Iris pigment epithelial cell (primary cell): ENCODE measurements at places on chromosomes 6 and 20.
A peak's percentile ranks its signal among the peaks of the same experiment; 100 is the strongest.

DNA sequence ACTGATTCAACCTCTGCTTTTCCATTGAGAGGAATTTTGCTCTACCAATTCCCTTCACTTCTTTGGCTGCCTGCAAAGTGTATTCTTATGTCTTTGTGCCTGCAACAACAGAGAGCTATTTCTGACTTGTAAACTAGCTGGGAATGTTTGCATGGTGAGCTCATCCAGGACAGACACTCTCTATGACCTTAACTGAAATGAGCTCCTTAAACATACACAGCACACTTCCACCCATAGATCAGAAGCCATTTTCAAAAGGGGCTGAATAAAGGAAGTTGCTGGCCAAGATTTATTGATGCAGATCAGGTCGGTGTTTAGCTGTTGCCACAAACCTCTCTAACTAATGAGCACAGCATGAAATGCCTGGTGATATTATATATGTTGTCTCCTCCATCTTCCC is 377.7 kb downstream of the BTBD9 start:
- peak; percentile 97 for DNase-seq

DNA sequence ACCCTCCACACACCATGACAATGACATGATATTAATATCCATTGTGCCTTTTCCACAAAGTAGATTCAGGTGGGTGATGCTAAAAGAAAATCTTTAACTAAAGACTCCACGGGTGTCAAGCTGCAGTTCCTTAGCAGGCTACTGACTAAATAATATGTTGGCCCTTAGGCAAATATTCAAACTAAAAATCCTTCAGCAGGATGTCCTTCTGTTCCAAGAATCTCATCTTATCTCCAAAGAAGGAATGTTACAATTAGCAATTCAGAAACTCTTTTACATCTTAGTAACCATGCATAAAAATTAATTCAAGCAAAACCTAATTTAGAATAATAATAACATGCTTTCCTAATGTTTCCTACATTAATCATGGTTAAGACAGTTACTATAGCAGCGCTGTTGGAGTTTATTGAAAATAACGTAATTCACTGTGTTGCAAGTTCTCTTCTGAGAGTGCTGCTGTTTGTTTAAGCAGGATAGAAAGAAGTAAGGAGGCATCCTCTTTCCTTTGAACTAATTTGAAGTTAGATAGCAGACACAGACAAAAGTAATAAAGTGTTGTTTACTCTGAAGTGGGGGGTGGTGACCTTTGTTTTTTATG is 414.8 kb upstream of the CDH4 start:
- DNase-seq: no peak

DNA sequence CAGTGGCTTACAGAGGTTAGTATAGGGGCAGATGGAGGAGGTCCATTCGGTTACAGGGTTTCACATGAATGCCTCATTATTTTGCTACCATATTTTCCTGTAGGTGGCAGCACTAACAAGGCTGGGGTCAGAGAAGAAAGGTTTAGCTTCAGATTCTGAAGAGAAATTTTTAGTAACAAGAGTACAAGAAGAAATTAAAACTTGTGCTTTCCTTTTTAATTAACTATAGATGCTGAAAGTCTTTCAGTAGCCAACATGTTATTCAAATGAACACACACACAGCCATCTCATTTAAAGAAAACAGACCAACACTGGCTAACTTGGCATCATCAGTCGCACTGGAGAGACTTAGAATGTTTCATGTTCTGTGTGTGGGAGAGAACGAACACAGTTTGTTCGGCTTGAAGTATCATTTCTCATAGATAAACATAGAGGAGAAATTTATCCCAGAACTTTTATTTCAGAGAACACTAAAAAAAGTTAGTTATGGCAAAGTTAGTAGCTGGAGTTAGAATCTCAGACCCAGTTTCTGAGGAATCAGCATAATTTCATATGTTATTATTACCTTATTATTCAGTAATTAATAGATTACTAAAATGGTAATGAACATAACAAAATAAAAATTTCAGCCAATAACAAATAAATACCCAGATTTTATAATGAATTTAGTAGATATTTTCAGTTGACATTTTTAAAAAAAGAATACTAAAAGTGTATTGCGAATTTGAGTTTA is 314.0 kb upstream of the RSPO3 start:
- DNase-seq: peak; percentile 57

- DNase-seq: peak; percentile 7
These were observed 531.9 kb upstream of the MAN1A1 start for GRCh38 chr6:119881416-119881815.

DNA sequence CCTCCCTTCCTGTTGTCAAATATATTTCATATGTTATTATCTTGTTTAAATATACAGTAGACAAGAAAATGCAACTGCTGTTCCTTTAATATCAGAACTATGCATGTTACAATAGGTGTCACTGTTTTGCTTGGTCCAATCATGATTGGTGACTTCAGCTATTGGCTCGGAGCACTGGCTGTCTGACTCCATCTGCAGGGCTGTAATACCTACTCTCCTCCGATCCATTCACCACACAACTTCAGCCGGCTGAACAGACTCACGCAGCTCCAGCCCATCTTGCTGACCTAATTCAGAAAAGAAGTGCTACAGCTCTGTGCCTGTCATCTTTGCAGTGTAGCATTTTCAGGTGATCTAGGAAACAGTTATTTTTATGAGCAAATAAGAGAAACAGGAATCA is at the start of gene BTBD3:
Gene BTBD3 (plus strand): TSS at position 231 of the 400 bp plus-strand sequence. CDS start 383 bp downstream, outside the sequence.
- peak; percentile 82 for DNase-seq

DNA sequence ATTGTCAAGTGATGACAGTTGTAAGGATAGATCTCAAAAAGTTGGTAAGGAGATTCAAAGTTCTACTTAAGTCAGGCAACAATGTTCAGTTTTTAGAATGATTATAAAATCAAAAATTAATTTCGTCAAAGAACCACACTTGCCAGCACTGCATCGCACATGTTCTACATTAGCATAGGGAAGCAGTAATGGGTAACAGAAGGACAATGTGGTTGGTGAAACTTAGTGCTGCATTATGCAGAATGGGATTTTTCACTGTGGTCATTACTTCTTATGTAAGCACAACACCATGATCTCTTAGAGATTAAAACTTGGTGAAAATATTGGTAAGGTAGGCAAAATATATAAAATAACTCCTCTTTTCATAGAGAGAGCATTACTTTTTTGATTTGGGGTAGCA is 173.7 kb upstream of the THEMIS start:
- DNase-seq: no peak

- peak; percentile 91 for DNase-seq
These were observed 11.8 kb upstream of the BFSP1 start for GRCh38 chr20:17542993-17543412.

DNA sequence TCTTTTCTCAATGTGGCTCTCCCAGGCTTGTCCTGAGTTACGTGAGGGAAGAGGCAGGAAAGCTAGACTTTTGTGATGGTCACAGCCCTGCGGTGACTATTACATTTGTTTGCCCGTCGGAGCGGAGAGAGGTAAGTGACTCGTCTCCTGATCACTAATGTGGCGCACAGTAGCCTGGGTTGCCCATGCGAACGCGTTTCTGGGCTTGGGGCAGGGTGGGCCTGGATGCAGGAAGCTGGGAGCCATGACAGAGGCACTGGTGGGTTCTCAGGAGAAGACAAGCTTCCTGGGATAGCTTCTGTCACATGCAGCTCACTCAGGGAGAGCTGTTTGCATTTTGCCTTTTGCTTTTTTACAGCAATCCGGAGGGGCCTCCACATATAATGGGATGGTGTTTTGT is 60.6 kb downstream of the IGF2R start:
- no peak for DNase-seq

DNA sequence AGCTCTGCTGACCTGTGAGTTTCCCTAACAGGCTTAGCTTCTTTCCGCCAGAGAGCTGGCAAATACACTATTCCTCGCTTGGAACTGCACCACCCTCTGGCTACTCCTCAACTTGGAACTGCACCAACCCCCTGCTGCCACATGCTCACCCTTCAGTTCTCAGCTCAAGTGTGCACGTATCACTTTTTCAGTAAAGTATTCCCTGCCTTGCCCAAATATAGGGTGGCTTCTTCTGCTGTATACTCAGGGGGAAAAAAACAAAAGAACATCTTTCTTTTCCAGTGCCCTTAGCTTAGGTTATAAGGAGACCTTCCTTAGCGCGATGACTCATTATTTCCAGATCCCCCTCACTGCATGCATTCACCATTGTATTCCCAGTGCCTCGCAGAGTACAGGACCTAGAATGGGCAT is 21.2 kb downstream of the GNAS-AS1 start:
- no peak for DNase-seq

DNA sequence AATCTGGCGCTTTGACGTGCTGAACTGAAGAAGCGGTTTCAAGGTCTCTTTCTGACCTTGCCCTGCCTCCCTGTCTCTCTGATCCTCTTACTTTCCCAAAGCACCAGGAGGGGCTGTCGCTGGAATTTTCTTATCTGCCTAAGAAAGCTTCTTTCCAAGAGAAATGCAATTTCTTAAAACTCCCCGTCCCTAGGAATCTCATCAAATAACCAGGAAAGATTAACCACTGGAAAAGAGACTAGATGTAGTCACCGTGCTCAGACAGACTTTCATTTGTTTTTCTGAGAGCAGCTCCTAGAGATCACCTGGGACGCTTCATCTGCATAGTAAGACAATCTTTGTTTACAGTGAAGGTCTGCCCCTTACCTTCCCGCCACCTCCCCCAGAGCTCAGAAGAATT is 38.6 kb downstream of the PDYN start:
- no peak for DNase-seq

DNA sequence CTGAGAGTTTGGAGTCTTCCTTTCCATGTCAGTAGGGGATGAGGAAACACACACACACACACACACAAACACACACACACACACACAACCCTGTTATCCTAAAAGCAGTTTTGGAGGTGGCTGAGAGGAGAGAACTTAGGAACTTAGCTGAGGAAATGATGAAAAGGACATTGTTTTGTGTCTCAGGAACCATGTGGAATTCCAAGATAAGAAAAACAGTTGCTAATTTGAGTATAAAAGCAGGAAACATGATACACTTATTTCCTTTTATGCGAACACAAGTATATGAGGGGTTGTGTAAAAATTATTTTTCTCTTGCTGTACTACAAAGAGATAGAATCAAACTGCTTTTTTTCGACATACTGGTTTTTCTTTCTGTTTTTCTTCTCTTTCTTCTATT is at the start of gene MYCT1:
Gene MYCT1 (plus strand): TSS at position 264 of the 400 bp plus-strand sequence. CDS start 6 bp downstream, at position 270.
- DNase-seq: peak; percentile 35

DNA sequence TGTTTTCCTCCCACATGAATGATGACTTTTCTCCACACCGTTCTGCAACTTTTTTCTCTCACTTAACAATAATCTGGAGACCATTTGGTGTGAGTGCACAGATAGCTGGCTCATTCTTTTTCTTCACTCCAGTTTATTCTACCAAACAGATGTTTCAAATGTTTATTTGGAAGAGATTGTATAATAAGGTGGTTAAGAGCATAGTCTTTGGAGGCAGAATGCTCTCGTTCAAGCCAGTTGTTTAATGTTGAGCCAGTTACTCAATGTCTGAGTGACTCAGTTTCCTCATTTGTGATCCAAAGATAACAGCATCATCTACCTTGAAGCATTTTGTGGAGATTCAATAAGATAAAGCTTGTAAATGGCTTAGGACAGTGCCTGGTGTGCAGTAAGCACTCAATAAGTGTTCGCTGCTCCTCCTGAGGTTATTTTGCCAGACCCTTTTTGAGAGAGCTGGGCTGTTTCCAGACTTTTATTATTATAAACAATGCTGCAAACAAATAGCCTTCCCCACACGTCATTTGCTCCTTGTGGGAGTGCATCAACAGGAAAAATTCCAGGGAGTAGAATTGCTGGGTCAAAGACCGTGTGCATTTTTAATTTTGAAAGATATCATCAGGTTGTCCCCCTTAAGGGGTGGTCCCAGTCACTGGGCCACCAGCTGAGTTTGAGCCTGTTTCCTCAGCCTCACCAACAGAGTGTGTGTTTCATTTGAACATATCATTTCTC is 70.6 kb downstream of the VEGFA start:
- peak; percentile 48 for DNase-seq

GRCh38 chr20:1075616-1076015 is 42.8 kb upstream of the PSMF1 start:
- no peak for DNase-seq

DNA sequence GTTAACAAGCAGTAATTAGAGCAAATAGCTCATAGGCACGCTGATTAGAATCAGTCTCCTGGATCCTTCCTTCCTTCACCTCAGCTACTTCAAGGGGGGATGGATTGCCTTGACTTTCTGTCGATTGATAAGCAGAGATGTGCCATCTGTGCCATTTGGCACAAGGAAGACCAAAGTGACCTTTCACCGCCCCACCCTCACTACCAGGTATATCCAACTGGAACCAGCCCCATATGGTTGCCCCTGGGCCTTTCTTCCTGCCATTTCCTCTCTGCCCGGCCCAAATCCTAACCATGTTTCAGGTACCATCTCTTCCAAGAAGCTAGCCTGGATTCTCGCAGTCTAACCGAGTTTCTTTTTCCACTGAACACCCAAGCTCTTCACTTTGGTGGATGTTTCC is 8.7 kb upstream of the CPNE5 start:
- no peak for DNase-seq
